ENCODE measurements at places on chromosomes 1 and 21.

GRCh38 chr1:10788592-10789006 is 7.8 kb downstream of the CASZ1 start:
- no peak for DNase-seq

- DNase-seq = no peak
Measured at GRCh38 chr1:25068829-25069228, 138.8 kb upstream of the RUNX3 start.

DNA sequence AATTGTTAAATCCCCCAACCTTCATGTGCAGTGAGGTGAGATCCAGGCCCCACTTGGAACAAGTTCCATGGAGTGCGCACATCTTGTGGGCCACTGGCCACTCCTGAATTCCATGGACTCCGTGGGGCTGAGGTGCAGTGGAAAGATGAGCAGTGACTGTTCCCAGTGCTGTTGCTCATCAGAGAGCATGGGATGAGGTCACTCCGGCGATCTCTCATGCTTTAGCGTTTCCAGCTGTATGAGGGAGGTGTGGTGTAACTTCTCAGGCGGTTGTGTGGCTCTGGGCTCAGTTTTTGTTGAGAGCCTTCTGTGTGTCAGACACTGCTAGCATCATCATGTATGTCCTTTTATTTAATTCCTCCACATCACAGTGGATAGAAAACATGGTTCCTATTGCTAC is 96.2 kb downstream of the GALNT2 start:
- no peak for DNase-seq

GRCh38 chr1:42943166-42943565 is 15.5 kb downstream of the SLC2A1 start:
- DNase-seq = no peak

- DNase-seq = no peak
Measured at GRCh38 chr21:33808715-33809367, 106.8 kb downstream of the ATP5PO start.

All from GM19239 (cell line).